ENCODE measurements at places on chromosomes 5 and 9.
A peak's percentile ranks its signal among the peaks of the same experiment; 100 is the strongest.

- no peak for DNase-seq
These were observed 81.8 kb downstream of the ARSB start for GRCh38 chr5:78903353-78903752.

DNA sequence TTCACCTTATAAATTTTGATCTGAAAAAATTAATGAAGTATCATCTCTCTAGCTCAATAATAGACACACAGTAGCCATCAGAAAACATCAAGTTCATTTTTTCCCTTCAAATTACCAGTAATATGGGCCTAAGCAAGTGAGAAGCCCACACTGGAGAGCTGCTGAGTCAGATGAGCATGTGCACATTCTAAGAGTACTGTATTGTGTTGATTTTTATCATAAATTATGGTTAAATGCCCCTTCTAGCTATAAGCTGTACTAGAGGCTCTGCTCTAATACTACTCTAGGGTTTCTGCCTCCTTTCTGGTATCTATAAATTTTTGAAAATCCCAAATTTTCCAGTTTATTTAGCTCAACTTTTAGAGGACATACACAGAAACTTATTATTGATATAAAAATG, 42.1 kb upstream of the TYRP1 start:
- DNase-seq = no peak

- no peak for DNase-seq
These were observed 264.7 kb upstream of the NR4A3 start for GRCh38 chr9:99556998-99557397.

- DNase-seq = no peak
These were observed 65.4 kb downstream of the ZNF618 start for GRCh38 chr9:113941526-113941925.

- peak; percentile 63 for DNase-seq
These were observed 73.0 kb upstream of the IL17B start for GRCh38 chr5:149452007-149452664.

- no peak for DNase-seq
These were observed 13.0 kb downstream of the GSN start for GRCh38 chr9:121280715-121281613.

DNA sequence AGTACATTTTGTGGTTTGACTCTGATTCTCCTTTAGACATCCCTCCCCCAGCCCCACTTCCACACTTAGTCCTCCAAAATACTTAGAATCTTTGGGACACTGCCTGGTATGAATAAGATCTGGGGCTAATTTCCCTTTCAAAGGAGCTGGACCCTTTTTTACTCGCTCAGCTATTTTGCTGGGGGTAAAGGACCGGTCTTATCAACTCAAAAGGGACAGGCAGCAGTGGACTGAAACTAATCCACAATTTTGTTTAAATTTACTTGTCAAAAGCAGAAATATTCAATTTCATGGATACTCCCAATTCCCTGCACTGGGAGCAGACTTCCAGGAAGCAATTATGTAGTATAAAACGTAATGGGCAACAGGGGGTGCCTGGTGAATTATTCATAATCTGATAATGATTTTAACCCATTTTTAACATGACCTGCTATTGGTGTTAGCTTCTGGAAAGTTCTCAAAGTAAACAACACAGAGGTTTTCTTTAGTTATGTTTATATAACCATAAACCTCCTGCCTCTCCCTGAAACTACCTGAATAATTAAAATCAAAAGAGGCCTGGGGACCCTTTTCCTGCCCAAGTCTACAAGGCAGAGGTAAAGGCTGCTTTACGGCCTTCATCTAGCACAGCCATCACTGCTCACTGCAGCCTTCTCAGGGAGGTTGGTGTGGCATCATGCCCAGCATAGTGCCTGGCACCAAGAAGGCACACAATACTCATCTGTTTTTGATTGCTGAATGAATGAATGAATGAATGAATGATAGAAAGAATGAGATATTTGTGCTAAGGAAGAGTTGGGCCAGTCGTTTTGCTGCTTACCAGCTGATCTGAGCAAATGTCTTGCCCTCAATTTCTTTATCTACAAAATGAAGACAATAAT, 44.2 kb upstream of the GNPDA1 start:
- DNase-seq = no peak

- no peak for DNase-seq
These were observed 31.8 kb downstream of the FAXDC2 start for GRCh38 chr5:154818471-154819116.

DNA sequence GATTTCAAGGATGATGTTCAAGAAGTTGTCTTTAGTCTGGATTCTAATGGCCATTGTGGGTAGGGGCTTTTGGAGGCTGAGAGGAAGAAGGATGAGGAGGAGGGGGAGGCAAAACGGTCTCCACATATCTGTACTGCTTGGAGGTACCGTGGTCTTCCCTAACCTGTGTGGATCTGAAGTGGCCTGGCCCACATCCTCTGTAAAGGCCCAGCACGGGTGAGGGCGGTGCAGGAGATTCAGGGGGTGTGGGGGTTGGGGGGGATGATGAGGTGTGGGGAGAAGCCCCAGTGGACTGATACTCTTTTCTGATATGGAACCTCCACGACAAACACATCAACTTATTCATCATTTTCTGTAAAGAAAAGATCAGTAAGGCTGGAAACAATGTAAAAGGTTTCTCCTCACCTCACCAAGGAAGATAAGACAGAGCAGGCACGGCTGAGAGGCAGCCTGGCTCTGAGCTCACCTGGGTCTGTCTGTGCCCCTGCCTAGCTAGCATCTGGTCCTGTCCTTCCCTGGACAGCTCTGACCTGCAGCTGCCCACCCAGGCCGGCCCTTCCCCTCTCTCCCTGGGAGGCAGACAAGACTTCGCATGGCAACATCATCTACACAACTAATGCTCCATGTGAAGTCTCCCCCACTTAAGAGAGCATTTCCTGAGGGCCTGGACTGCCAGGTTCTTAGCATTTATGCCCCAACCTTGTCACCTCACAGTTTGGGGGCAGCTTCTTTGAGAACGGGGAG, 5.6 kb upstream of the IL3 start:
- DNase-seq = no peak

GRCh38 chr9:116096046-116096445, 57.5 kb upstream of the PAPPA start:
- DNase-seq = no peak

DNA sequence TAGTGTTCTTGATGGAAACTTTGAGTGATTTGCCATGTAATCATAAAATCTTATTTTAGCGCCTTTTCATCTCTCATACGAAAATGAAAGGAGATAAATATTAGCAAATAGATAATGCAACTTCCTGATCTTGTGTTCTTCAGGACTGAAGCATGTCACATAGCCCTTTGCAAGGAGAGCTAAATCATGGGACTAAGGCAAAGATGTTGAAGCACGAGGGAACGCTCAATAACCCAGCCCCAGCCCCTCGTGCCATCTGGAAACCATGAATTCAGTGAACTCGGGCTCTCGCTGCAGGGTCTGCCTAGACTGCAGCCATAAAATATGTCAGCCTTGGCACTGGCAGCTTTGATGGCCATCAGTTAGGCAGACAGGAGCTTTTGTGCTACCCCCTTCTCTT, 58.2 kb downstream of the F2RL2 start:
- DNase-seq = no peak

GRCh38 chr5:10333154-10334006, 20.1 kb upstream of the MARCHF6 start:
- no peak for DNase-seq

GRCh38 chr9:34171753-34172535, 6.9 kb upstream of the UBAP1 start:
- no peak for DNase-seq

- no peak for DNase-seq
These were observed 78.2 kb downstream of the GTF3C4 start for GRCh38 chr9:132748450-132748849.

DNA sequence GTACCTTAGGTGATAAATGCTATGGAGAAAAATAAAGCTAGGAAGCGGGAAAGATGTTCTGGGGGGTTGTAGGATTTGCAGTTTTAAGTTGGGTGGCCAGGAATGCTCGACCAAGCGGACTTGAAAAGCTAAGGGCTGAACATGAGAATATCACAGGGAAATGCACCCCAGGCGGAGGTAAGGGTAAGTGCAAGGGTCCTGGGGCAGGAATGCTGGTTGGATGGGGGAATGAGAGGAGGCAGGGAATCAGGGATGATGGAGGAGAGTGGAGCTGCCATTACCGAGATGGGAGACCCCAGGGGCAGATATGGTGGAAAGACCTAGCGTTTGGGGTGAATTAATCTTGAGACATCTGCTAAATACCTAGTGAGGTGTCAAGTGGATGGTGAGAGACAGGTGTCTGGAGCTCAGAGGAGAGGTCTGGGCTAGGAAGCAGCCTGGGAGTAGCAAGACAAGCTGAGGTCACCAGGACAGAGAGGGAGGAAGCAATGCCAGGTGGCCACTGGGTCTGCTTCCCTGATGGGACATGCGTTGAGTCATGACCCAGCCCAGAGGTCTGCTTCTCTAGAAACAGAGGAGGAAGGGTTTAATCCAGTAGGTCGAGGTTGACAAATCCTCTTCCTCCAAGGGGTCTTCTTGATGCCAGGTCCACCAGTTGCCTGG, 77.7 kb upstream of the ASS1 start:
- DNase-seq = no peak

DNA sequence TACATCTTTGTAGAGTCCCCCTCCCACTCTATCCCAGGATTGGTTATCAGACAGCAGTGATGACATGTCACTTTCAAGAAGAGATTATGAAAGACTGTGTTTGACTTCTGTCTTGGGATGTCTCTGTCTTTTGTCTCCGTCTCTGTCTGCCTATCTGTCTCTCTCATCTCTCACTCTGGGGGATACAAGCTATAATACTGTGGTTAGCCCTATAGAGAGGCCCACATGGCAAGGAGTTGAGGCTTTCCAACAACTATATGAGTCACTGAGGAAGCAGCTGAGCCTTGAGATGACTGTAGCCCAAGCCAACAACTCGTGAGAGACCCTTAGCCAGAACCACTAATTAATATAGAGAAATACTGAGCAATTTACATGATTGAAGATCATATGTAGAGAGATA, 284.8 kb downstream of the PDE4D start:
- no peak for DNase-seq

- DNase-seq = no peak
These were observed 5.7 kb downstream of the TRIM52 start for GRCh38 chr5:181255276-181255675.

DNA sequence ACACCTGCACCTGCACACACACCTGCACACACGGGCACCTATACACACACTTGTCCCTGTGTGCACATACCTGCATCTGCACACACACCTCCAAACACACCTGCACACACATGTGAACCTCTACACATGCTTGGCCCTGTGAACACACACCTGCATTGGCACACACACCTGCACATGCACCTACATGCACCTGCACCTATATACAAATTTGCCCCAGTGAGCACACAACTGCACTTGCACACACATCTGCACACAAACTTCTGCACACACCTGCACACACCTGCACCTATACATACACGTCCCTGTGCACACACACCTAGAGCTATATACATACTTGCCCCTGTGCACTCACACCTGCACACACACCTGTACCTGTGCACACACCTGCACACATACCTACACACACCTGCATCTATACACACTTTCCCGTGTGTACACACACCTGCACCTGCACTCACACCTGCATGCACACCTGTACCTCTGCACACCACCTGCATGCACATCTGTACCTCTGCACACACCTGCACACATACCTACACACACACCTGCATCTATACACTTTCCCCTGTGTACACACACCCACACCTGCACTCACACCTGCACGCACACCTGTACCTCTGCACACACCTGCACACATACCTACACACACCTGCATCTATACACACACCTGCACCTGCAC, 21.5 kb upstream of the LPCAT1 start:
- no peak for DNase-seq

- no peak for DNase-seq
These were observed 274.4 kb upstream of the CLINT1 start for GRCh38 chr5:158133369-158133768.

- DNase-seq = no peak
These were observed 182.2 kb downstream of the TRIO start for GRCh38 chr5:14325369-14325768.

- DNase-seq = no peak
These were observed 14.1 kb downstream of the TMEM38B start for GRCh38 chr9:105708405-105708804.

DNA sequence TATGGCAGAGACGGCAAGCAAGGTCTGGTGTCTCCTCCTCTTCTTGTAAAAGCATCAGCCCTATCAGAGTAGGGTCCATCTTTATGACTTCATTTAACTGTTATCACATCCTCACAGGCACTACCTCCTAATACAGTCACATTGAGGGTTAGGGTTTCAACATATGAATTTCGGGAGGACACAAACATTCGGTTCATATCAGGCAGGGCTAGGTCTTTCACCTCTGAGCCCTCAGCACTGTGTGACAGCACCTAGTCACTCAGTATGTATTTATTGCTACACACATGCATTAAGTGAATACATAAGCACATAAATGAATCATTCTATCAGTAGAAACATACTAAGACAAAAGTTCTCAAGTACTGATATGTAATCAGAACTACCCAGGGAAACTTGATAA, 9.4 kb upstream of the BTF3 start:
- DNase-seq = no peak

DNA sequence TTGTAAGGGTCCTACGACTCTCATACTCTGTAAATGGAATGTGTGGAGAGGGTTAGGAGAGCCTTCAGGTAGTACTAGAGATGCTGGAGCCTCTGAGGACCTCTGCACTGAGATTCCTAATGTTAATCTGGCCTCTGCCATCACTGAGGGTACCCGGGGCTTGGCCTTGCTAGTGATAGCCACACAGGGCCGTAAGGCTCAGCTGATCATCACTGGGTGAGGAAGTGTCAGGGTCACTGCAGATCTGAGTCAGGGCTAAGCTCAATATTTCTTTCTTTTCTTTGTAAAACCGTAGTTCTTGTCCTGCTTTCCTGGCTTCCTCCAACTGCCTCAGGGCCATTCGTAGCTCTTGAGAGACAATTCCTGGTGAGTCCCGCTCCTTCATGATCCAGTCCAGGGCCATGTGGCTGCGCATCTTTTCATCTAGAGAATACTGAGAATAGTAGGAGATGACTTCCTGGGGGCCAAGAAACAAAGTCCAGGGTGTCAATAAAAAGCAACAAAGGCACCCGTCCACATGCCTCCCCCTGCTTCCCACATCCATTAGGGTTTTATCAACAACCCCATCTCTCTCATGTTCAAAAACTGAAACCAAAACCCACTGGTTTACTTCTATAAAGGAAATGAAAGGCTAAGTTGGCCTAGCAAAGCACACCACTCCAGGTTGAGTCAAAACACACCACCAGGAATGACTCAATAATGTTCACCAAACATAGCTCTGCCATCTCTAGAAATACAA, 47.7 kb downstream of the LIX1 start:
- DNase-seq = no peak

GRCh38 chr5:2666081-2666480, 85.4 kb downstream of the IRX2 start:
- no peak for DNase-seq

GRCh38 chr5:107604146-107604910, 66.4 kb downstream of the EFNA5 start:
- DNase-seq = no peak
